ENCODE measurements at places on chromosomes 13 and 19.

DNA sequence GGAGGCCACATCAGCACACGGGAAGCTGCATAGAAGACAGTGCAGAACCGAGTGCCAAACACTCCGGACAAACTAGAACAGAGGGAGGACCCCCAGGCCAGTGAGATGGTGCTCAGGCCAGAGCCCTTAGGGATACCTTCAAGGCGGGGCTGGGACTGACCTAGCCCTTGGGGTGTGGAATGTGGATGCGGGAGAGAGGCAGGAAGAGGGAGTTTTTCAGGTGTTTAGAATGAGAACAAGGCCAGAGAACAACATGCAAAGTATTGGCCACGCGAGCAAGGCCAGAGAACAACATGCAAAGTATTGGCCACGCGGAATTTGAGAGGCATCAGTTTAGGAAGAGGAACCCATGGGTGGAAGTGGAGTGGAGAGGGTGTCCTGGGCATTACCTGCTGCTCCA is 65.1 kb upstream of the ATP12A start:
- DNase-seq, result no peak

DNA sequence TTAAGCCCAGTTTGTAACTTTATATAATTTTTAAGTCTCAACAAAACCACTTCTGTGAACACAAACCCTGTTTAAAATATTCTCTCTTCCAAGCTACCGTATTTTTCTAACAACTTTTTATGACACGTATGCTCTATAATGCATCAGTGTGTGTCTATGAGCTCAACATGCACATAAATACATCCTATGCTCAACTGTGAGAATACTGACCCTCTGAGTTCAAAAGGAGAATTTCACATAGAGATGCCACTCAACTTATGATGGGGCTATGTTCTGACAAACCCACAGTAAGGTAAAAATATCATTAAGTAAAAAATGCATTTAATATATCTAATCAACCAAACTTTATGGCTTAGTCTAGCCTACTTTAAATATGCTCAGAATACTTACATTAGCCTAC is 1139.7 kb upstream of the SPRY2 start:
- DNase-seq, result no peak

GRCh38 chr13:113061271-113061625 is 44.3 kb upstream of the F7 start:
- DNase-seq, result no peak

GRCh38 chr19:45424191-45425058 is 708 bp upstream of the ERCC1 start:
- no peak for DNase-seq

DNA sequence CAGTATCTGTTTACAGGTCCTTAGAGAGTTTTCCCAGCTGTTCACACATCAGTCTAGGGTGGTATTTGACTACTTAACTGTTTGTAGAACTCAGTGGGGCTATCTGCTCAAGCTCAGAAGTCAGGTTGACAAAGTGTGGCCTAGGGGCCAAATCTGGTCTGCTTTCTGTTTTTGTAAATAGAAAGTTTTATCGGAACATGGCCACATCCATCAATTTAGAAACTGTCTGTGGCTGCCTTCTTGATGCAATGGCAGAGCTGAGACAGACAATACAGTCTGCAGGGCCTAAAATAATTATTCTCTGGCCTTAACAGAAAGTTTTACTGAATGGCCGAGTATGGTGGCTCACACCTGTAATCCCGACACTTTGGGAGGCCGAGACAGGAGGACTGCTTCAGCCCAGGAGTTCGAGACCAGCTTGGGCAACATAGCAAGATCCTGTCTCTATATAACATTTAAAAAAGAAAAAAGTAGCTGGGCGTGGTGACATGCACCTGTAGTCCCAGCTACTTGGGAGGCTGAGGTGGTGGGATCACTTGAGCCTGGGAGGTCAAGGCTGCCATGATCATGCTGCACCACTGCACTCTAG is 2.4 kb downstream of the SMG9 start:
- no peak for DNase-seq

Data from NCI-H510A (cell line).